ENCODE measurements at places on chromosomes 12 and 14. TPM values are rescaled to one million over a fixed set of nuclear protein-coding genes. Genes with fewer than 3 reads are reported as not detected.

Gene BEGAIN
- 13.7 TPM for polyA plus RNA-seq

Gene CLEC4C
- polyA plus RNA-seq: not detected

Gene GPRC5D
- not detected for polyA plus RNA-seq

Gene KCNC2
- not detected for polyA plus RNA-seq

DNA sequence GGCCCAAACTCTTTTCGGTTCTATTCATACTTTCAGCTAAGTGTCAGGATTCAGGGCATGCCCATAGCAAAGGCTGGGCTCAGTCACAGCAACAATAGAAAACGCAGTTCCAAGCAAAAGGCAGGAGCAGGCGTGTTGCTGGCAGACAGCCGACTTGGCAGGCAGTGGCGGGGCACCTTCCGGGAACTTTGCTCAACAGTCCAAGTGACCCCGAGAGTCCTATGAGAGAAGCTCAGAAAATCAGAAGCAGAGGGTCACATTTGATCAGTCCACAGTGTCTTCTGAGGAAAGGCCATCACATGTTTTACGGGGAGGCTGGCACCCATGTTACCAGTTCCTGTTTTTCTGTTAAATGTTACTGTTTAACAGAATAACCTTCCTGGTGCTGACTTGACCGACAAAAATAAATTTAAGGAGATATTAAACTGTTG, 115.0 kb downstream of the DACT1 start:
- no peak overlapping the region for H3K4me3 ChIP-seq
- DNase-seq: peak; percentile 88
- H3K27ac ChIP-seq: peak overlapping the region; percentile 14
- H3K27me3 ChIP-seq: no peaks in the 10 kb centered on the region
- no peaks in the 10 kb centered on the region for H3K36me3 ChIP-seq

GRCh38 chr14:71621276-71621675, 311.0 kb upstream of the RGS6 start:
- no peak overlapping the region for H3K27ac ChIP-seq
- H3K4me3 ChIP-seq: no peak overlapping the region
- no peaks in the 10 kb centered on the region for H3K27me3 ChIP-seq
- H3K4me1 ChIP-seq: no peaks in the 10 kb centered on the region
- DNase-seq: no peak
